Vagina (tissue), 2 donors: ENCODE measurements at places on chromosomes 4 and X.

DNA sequence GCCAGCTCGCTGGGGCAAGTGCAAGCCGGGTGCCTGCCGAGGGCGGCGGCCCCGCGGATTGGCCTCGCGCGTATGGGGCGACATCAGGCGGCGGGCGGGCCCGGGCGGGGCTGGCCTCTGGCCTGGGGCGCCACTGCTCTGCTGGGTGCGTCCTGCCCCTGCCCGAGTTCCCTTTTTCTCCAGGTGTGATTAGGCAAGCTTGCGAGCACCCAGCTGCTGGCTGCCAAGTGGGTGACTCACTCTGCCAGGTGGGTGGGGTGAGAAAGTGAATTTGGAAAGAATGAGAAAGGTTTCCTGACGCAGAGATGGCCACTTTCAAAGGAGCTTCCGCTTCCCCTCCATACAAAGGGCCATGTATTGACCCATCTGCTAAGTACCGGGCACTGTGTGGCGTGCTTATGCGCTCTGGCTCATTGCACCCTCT, 32.5 kb downstream of the FGFBP1 start:
- DNase-seq: no peak

DNA sequence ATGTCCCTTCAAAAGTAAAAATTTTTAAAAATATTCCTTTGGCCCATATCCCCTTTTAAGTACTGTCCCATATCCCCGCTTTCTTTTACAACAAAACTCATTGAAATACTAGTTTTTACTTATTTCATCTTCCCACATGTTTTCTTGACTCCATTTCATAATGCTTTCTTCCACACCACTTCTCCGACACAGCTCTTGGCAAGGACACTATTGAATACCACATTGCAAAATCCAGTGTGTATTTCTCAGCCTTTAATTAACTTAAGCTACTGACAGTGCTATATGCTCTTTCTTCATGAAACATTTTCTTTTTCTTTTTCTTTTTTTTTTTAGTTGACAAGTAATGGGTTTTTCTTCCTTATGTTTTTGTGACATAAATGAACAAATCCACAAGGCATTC, 28.8 kb downstream of the PRDM8 start:
- no peak for DNase-seq

- no peak for DNase-seq
Measured at GRCh38 chrX:136736690-136737089, 44.0 kb downstream of the ARHGEF6 start.

DNA sequence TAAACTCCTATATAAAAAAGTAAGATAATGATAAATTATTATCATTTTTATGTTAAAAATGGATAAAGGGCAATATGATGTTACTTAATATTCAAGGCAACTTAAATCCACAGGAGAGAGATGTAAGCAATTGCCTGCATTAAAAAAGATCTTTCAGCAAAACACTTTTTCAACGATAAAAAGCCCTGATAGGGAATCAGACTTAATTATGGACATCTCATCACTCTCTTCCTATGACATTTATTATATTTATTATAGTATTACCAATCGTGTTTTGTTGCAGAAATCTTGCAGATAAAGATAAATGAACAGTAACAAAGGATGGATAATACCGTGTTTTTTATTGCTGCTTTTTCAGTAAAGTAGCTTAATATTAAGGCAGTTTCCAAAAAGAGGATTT, 178.5 kb downstream of the SH2D1A start:
- no peak for DNase-seq

GRCh38 chrX:103431316-103431715, 55.0 kb downstream of the BEX3 start:
- DNase-seq: no peak

GRCh38 chrX:155880586-155881157, 473 bp upstream of the VAMP7 start:
- DNase-seq: no peak

GRCh38 chrX:70196961-70197720, 19.9 kb downstream of the DGAT2L6 start:
- DNase-seq: peak; percentile 6

DNA sequence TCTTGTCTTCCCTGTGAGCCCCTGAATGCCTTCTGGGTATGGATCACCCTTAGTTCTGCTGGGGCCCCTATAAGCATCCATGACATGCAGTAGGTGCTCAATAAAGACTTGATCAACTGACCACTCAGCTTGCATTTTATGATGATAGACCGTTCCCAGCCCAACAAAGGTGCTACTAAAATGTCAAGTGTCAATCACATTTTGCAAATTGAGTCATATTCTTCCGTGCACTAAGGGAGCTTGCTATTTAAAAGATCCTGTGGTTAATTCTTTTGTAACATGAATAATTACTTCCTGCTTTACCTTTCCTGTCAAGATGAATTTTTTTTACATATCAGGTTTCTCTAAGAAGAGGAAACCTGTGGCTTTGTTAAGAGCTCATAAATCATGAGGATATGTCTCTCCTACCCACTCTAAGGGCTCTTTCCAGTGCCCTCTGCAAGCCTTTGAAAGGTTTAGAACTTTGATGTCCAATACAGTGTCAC, 47.6 kb downstream of the SH3KBP1 start:
- no peak for DNase-seq

DNA sequence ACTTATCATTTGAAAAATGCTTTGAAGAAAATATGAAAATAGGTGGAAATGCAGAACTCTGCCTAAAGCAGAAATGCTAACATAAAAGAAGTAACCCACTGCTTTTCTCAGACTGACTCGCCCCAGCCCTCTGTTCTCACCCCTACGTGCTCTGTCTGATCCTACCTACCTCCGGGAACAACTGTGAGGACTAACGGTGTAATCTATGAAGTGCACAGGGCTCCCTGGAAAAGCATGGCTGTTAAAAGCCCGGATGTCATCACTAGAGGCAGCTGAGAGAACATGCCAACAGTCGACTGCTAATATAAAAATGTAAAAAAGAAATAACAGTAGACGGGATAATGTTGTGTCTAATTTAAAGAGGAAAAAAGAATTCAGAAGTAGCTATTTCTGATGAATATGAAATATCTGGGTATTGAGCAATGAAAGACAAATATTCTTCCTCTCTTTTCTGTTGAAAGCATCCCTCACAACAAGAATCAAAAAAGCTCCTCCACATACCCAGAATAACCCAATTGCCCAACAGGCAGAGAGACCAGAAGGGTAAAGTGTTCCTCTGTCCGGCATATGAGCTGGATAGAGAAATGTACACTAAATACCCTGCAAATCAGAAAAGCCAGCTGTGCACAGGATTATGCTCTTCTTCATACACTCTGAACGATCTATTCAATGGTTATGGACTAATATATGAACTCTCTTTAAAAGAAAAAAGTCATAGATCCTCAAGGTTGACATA, 130.7 kb downstream of the TSPAN5 start:
- no peak for DNase-seq

DNA sequence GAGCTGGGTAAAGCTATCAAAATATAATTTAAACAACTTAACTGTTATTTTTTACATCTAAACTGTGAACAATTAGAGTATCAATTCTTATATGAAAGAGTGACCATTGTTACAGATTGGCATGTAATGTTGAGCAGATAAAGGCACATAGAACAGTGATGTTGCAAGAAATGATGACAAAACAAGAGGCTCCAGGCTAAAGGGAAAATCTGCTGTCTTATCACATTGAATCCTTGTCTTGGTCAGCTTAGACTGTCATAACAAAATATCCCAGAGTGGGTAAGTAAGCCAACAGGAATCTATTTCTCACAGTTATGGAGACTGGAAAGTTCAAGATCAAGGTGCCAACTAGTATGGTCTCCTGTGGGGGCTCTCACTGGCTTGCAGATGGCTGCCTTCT, 154.1 kb upstream of the PPP3CA start:
- no peak for DNase-seq

GRCh38 chrX:152895724-152896420, 2.0 kb upstream of the ZNF185 start:
- no peak for DNase-seq

- no peak for DNase-seq
Measured at GRCh38 chrX:48794911-48795515, 6.9 kb upstream of the HDAC6 start.

- no peak for DNase-seq
Measured at GRCh38 chr4:53118676-53119075, 247.2 kb downstream of the SCFD2 start.

DNA sequence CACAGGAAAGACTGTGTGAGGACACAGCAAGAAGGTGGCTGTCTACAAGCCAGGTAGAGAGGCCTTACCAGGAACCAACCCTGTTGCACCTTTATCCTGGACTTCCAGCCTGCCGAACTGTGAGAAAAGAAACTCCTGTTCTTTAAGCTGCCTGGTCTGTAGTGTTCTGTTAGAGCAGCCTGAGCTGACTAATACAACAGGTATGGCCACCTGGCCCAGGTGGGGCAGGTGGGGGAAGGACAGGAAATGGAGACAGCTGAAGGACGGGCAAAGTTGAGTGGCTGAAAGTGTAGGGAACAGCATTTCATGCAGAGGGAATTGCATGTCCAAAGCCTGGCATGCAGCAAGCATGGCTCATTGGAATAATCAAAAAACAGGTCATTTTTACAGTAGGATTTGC, 35.1 kb downstream of the CYTL1 start:
- DNase-seq: no peak

DNA sequence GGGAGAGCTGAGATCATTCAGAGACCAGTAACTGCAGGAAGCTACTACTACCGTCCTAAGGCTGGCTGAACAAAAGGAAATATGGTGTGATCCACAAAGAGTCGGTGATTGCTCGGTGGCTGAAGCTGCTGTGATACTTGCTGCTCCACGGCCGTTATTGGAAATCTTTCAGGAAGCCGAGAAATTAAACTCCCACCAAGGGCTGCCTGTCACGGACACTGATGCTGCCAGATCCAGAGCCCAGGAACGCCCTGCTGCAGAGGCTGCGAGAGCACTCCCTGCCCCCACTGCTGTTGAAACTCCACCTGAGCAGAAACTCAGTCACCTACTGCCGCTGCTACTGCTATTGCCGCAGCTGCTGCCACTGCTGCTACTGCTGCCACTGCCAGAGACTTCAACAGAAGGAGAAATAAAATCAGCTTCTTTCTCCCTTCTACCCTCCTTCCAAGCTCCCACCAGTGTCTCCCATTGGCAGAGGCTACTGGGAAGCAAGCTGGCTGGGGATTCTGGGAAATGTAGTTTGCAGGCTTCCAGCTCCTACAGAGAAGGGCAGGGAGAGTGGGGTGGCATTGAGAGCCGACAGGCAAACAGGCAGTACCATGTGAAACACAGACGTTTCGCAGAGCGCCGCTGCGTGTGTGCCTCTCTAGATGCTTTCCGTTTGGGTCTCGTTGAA, 126.0 kb upstream of the ENPP6 start:
- no peak for DNase-seq

DNA sequence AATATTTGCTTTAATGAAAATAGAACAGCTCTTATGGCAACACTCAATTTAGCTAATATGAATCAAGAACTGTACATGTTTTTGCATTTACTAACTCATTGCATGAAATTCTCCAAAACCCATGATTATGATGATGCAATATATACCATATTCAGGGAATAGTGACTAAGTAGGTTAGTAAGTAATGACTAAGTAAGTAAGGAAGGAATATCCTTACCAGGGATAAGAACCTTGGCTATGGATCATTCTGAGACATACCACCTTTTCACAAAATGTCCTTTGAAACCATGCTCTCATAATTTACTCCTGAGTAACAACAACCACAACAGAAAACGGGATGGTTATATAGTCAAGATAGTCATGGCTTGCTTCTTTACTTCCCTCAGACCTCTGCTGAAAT, 1513.0 kb downstream of the STIM2 start:
- no peak for DNase-seq

DNA sequence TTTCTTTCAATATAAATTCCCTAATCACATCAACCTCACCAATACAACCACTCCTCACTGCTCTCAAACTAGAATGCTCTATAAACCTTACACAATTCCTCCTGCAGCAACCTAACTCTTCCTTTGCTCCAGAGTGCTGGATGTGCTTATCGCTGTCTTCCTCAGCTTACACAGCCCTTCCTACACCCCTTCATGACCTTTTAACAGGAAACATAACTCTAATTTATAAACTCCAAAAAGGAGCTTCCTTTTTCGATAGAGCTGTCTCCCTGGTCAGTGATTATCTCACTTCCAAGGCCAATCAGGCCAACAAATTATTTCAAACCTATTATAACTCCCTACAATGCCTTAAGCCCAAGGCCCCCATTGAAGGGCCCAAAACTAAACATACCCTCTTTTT, 78.8 kb downstream of the COQ2 start:
- DNase-seq: peak; percentile 13

GRCh38 chr4:108034565-108034964, 44.9 kb downstream of the HADH start:
- DNase-seq: no peak

- DNase-seq: no peak
Measured at GRCh38 chr4:171794528-171794927, 18.7 kb upstream of the GALNTL6 start.

DNA sequence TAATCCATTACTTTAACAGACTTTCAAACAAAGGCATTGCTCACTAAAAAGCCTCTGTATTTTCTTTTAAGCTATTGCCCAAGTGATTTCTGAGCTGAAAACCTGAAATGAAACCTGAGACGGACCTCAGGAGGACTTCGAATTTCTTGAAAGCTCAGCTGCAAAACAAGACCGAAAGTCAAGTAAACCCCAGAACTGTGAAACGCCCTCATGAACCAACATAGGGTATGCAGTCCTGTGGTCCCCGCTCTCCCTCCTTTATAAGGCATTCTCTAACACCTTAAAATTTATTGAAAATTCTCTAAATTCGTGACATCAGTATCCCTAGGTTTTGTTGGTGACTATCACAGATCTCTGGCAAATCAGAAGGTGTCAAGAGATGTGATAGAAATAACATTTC, 91.8 kb downstream of the SHISA3 start:
- no peak for DNase-seq

GRCh38 chrX:53440621-53441517, 6.7 kb upstream of the HSD17B10 start:
- DNase-seq: no peak

GRCh38 chr4:114378305-114378903, 220.2 kb upstream of the UGT8 start:
- DNase-seq: no peak

DNA sequence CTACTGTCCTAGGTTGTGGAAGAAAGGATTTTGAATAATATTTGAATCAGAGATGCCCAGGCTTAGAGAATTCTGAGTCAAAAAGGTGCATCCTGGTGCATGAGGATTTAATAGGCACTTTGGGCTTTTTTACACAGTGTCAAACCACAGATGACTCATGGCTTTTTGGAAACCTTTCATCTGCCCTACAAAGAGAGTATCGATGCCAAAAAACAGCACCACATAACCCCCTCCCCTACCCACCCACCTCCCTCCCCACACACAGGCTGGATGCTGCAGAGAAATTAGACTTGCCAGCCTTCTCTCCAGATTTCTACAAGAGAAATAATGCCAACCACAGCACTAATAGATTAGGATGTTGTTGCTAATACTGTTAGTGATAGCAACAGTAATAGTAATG, 779.3 kb downstream of the NLGN4X start:
- DNase-seq: no peak

GRCh38 chrX:45056428-45057145, 144.1 kb downstream of the DIPK2B start:
- DNase-seq: no peak

DNA sequence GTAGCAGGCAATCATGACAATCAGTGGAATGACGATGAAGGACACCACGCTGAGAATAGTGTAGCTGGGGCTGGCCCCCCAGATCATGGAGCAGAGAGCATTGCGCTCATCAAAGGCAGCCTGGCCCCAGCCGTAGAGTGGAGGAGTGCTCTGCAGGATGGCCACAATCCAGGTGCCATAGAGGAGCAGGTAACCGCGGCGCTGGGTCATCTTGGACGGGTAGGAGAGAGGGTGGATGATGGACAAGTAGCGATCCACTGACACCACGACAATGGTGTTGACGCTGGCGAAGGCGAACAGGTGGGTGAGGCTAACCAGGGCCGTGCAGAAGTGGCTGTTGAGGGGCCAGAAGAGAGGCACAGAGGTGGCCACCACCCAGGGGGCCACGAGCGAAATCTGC, 2.8 kb downstream of the GPR101 start:
- no peak for DNase-seq
